Metanephros (tissue), 2 donors: ENCODE measurements at places on chromosomes 4 and X. TPM values are rescaled to one million over a fixed set of nuclear protein-coding genes. Genes with fewer than 3 reads are reported as not detected.

The SMARCA1 gene
- 61.7 TPM for total RNA-seq

The MUC7 gene
- not detected for total RNA-seq

The GUCY1B1 gene
- total RNA-seq = 33.1 TPM

The TMEM35A gene
- total RNA-seq = 4.0 TPM

The ADH1B gene
- total RNA-seq = 36.6 TPM

The USP26 gene
- not detected for total RNA-seq

The PASD1 gene
- not detected for total RNA-seq

The TCEAL8 gene
- total RNA-seq = 71.6 TPM

The JCHAIN gene
- total RNA-seq = 5.1 TPM

The BEND2 gene
- total RNA-seq = not detected

The OTC gene
- not detected for total RNA-seq

The ADGRL3 gene
- total RNA-seq = 53.1 TPM

The ZMAT1 gene
- 7.1 TPM for total RNA-seq

The RIBC1 gene
- total RNA-seq = 3.9 TPM

The SYN1 gene
- 0.64 TPM for total RNA-seq

The TENM3 gene
- total RNA-seq = 39.5 TPM

The REPS2 gene
- 16.2 TPM for total RNA-seq

The THOC2 gene
- 91.4 TPM for total RNA-seq

The POU4F2 gene
- not detected for total RNA-seq

The ASB5 gene
- 36.8 TPM for total RNA-seq

The MAGEE2 gene
- 0.47 TPM for total RNA-seq

The ZAR1 gene
- not detected for total RNA-seq

The LRIT3 gene
- 0.47 TPM for total RNA-seq

The MAGEB17 gene
- not detected for total RNA-seq

The NDNF gene
- total RNA-seq = 35.4 TPM

The TLR3 gene
- 9.6 TPM for total RNA-seq

The MAGEA1 gene
- total RNA-seq = not detected

The CCNB3 gene
- 0.47 TPM for total RNA-seq

The TMPRSS11D gene
- total RNA-seq = not detected

The SLC7A11 gene
- 1.3 TPM for total RNA-seq

The HPGDS gene
- 5.1 TPM for total RNA-seq

The ATOH1 gene
- total RNA-seq = not detected

The GNRHR gene
- not detected for total RNA-seq

The HERC5 gene
- 4.9 TPM for total RNA-seq

The SASH3 gene
- 6.7 TPM for total RNA-seq

The NALF2 gene
- 0.23 TPM for total RNA-seq

The VGLL1 gene
- total RNA-seq = 5.4 TPM

The NRK gene
- total RNA-seq = 39.6 TPM

The F11 gene
- 2.5 TPM for total RNA-seq

The GPR119 gene
- not detected for total RNA-seq

The PDE5A gene
- 70.8 TPM for total RNA-seq

The ETDA gene
- not detected for total RNA-seq

The GLRA2 gene
- total RNA-seq = 0.12 TPM

The RTL3 gene
- total RNA-seq = 0.12 TPM

The STPG2 gene
- total RNA-seq = 1.4 TPM
